ENCODE measurements at places on chromosomes 6 and 20.
A peak's percentile ranks its signal among the peaks of the same experiment; 100 is the strongest.

GRCh38 chr20:46399401-46399800, 7.0 kb downstream of the ELMO2 start:
- no peak for DNase-seq

GRCh38 chr20:12270863-12271262, 353.2 kb downstream of the BTBD3 start:
- DNase-seq, result no peak

- no peak for DNase-seq
These were observed 581 bp upstream of the ALDH8A1 start for GRCh38 chr6:134950482-134950881.

DNA sequence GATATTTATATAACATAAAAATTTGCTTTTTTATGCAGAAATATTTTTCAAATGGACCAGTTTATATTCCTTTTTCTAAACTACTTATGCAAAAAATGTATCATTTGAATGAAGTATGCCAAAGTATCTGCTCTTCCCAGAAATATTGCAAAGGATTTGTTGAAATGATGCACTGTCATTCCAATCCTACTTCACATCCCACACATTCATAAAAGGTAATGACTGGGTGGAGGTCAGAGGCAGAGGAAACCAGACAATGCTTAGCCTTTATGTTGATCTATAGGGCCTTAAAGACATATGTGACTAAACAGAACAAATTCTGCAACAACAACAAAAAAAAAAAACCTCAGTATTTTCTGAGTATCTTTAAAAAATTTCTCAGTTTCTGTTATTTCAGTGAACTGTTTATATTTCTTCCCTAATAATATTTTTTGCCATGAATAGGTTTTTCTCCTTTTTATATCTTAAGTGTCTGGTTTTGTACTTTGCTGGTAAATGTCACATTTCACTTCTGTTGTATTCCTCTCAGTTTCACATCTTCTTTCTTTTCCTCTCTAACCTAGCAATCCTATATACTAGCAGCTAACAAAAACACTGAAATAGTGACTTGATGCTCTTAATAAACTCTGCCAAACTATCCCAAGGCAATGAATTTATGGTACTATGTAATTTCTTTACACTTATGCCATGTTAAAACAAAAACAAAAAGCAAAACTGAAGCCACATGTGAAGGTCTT, 374.1 kb downstream of the BCKDHB start:
- DNase-seq, result no peak

- DNase-seq, result no peak
These were observed 39.4 kb downstream of the YTHDF1 start for GRCh38 chr20:63176427-63177133.

DNA sequence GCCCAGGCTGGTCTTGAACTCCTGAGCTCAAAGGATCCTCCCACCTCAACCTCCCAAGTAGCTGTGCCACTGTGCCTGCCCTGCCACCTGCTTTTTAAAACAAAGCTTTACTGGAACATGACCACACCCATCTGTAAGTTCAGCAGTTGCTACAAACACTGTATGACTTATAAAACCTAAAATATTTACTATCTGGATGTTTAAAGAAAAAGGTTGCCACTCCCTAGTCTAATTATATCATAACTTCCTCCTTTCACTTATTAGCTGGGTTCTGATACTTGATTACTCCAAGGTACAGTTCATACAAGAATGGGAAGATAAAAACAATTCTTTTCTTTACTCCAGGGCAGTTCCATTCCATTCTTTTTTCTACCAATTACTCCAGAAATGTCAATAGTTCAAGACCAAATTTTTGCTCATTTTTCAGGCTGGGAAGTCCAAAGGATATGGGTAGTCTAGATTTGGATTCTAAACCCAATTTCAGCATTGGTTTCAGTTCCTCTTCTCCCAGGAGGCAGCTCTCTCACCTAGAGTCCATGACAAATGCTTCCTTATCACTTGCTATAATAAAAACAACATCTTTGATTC, 63.1 kb downstream of the SEC63 start:
- no peak for DNase-seq

- no peak for DNase-seq
These were observed 75.0 kb downstream of the PLCB4 start for GRCh38 chr20:9143926-9144325.

- DNase-seq, result no peak
These were observed 85.5 kb upstream of the C20orf144 start for GRCh38 chr20:33576432-33577125.

DNA sequence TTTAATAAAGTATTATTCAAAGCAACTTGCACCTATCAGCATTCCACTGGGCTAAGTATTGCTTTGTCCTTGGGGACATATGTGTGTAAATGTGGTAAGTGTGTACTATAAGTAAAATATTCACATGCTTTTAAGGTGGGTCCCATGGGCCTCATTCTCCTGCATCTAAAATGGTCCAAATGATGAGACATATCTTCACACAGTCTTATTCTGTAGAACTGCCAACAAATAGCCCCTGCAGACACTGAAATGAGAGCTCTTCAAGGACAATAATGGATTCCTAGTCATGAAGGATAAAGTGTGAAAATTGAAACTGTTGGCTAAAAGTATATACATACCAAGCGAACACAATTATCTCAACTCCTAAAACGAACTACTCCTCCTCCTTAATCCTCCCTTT, 81.8 kb downstream of the SMLR1 start:
- DNase-seq, result no peak

GRCh38 chr20:3067139-3068014, 4.0 kb upstream of the OXT start:
- DNase-seq, result no peak

DNA sequence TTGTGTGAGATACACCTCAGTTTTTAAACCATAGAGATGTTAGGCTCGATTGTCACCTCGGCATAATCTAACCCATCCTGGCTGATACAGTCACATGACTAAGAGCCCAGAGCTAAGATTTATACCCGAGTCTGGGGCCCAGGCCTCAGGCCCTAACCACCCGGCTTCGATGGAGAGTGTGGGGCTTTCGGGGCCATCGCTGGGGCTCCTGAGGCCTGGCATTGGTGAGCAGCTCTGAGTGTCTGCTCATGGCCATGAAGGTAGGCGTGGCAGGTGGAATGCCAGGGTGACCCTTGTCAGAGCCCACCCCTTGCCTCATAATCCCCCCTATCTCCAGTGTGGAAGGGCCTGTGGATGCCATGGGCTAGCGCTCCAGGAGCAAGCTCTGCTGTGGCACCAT, 164.3 kb downstream of the BMP7 start:
- no peak for DNase-seq

GRCh38 chr6:5730585-5731263, 276.0 kb downstream of the NRN1 start:
- no peak for DNase-seq

- DNase-seq, result no peak
These were observed 15.2 kb downstream of the B4GALT5 start for GRCh38 chr20:49698477-49698876.

- no peak for DNase-seq
These were observed 117.5 kb upstream of the BEND6 start for GRCh38 chr6:56837322-56837894.

- DNase-seq, result no peak
These were observed 89.3 kb downstream of the MRPL14 start for GRCh38 chr6:44037847-44038542.

- DNase-seq, result no peak
These were observed 147.5 kb downstream of the PHF3 start for GRCh38 chr6:63783096-63783495.

DNA sequence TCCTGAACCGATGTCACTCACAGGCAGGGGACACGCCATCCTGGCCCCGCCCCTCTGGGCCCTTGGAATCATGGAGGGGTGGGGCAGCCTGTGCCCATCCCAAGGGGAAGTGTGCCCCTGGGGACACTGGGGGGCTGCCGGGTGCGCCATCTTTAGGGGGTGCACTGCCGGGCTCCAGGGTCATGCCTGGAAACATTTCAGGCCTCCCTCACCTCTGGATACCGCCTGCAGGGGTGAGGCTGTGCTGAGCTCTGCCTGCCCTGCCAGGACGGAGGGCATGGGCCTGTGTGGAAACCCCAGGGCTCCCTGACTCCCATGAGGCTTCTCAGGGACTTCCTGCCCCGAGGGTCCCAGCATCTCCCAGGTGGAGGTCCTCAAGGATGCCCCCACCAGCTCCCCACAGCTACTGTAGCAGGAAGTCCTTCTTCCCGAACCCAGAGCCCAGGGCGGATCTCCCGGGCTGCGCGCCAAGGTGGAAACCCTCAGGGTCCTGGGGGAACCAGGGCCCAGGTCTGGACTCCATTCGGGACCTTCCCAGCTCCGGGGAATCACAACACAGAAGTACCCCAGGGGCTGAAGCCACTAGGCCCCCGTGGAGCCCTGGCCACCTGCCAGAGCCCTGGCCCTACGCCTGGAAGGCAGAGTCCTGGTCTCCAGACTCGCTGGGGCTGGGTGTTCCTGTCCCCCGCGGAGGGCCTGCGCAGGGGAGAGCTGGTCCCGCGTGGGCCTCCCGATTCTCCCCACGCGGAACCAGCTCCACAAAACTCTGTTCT, 15.6 kb downstream of the CHRNA4 start:
- no peak for DNase-seq

DNA sequence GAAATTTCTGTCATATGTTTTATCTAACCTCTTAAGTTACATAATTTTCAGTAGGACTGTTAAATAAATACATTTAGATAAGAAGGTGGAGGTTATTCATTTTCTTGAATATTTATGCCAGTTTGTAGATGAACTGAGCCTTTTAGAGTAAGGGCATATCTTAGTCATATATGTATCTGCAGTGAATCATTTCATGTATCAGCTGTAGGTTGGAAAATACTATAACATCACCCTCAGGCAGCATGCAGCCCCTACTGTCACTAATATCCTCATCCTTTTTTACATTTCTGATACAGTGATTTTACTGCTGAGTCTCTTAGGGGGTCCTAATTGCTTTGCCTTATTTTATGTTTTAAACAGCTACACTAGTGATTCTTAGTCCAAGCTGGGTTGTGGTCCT, 19.5 kb upstream of the SUMO4 start:
- DNase-seq, result no peak

GRCh38 chr6:53852805-53853204, 58.0 kb downstream of the LRRC1 start:
- DNase-seq, result no peak

- DNase-seq, result no peak
These were observed 39.8 kb upstream of the HBS1L start for GRCh38 chr6:135094403-135094821.

DNA sequence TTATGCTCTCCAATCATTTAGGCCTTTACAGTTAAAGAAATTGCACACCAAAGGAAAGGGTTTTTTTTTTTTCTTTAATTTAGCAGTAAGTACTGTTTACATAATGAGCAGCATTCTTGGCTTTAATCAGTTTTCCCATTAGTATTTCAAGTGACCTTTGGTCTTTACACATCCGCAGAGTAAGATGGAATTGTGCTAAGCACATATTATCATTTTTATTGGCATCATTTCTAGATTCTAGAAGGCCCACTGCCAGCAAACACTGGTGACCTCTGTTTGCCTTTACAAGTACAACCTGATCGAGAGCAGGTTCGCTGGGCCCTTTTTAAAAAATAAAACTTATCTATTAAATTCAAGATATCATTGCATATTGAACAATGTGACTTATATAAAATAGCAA, 104.3 kb downstream of the ADGRG6 start:
- DNase-seq, result no peak

- no peak for DNase-seq
These were observed 342.4 kb upstream of the PLCB4 start for GRCh38 chr20:8726460-8726859.

- DNase-seq, result no peak
These were observed 61.7 kb downstream of the E2F3 start for GRCh38 chr6:20463396-20463795.

GRCh38 chr6:56618050-56618449, 24.6 kb downstream of the DST start:
- DNase-seq, result no peak

DNA sequence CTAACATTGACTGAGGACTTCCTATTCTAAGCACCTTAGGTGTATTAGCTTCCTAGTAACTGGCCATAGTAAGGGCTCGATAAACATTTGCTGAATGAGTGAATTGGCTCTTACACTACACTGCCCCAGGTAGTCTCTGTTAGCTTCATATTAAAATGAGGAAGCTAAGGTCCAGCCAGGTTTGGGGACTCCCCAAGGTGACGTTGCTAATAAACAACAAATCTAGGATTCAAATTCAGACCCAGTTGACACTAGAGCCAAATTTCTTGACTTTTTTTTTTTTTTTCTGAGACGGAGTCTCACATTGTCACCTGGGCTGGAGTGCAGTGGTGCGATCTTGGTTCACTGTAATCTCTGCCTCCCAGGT, 16.2 kb downstream of the ARHGAP40 start:
- no peak for DNase-seq

DNA sequence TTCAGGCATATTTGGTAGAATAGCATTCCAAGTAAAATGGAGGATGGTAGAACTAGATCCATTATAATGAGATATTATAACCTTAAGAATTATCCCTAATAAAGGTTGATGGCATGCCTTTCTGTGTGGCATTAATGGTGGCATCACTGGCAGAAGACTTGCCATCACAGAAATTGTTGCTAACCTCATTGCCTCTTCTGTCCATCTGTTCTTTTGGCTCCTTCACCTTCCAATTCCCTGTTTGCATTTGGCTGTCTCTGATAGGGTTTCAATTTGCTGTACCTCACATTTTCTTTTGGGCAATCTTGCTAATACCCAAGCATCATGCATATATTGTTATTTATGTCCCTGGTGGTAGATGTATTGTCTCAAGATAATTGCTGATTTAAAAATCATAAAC, 98.9 kb downstream of the SMPDL3A start:
- no peak for DNase-seq

GRCh38 chr6:156617941-156618340, 159.2 kb upstream of the ARID1B start:
- no peak for DNase-seq

DNA sequence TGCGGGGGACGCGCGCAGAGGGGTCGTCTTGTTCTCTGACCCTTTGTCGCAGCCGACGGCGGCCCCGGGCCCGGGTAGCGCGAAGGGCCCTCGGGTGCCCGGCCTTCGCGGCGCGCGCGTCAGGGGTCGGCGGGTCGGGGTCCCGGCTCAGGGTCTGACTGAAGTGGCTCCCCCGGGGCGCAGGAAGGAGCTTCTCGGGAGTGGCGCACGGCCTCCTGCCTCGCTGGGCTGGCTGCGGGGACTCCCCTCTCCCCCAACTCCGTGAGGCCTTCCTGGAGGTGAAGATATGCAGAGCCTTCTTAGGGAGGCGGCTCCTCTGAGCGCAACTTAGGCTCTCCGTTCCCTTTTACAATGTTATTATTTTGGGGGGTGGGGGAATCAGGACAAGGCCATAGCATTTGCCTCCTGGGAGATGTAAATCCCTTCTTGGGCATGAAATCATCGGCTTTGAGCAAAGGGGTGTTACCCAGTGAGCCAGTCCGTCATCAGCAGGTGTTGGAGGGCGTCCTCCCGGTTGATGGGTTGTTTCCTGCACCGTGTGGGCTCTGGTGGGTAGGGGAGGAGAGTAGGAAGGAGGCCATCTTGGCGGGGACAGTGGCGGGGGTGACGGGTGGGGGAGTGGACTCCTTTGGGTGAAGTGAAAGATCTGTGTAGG, 523 bp downstream of the CDS2 start:
- peak; percentile 34 for DNase-seq

DNA sequence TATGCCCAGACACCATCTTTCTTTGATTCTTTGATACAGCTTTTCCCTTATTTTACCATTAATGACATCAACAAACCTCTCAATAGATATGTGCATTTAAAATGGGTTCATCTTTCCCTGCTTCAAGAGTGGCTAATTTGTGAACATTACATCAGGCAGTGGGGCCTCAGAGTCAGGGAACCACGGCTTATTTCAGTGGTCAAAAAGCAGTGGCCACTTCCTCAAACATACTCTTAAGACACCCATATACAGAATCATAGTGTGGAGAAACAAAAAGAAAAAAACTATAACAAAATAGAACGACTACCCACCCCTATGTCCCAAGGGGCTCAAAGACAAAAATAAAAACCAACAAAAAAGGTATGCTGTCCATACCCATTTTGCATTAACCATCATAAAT, 12.9 kb downstream of the SALL4 start:
- no peak for DNase-seq
